NCI-H1930 (cell line): ENCODE measurements at places on chromosomes 2 and 18.

DNA sequence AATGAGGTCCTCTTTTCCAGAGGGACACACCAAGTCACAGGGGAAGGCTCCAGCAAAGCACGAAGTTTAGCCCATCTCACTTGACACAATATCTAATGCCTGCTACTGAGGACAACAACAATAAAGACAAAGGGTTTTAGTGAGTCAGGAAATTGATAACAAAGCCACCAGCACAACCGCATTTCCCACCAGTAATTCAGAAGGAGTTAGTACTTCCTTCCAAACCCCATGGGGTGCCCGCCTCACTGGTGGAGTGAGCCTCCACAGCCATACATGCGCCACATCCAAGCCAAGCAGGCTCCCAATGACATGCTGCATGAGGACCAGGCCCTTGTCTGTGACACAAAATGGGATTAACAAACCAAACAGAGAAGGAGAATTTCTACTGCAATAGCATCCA lies 40.1 kb downstream of the MRPL35 start:
- DNase-seq: no peak

DNA sequence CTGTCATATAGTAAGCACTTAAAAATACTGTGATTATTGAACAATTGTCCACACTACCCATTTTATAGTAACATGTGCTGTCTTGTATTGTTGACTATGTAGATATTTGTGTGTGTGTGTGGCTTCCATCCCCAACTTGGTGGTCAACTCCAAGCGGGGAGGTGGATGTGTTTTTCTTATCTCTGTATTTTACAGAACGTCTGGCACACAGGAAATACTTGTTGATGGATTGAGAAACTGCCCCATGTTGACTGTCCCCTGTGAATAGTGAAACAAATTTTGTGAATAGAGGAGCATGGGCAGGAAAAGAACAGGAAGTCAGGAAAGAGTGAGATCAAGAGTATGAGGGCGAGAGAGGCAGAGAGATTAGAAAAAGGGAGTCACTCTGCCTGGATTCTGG lies 83.6 kb downstream of the CELF4 start:
- no peak for DNase-seq

GRCh38 chr2:28565720-28566295 lies 69.9 kb downstream of the PLB1 start:
- DNase-seq: no peak

DNA sequence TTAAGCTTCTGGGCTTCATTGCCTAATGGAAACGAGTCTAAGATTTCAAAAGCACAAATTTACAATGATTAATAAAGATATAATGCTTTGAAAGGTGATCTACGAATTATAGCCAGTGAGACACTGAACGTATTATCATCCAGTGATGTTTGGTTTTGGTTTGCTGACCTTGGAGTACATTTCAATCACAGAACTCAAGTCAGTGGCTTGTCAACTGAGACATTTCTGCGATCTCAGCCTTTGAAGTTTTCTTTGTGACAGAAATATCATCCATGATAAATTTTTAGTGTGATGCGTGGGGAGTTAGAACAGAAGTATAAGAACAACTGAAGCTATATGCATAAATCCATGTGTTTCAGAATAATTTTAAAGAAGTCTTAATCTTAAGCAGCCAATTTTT lies 263.8 kb downstream of the TCF4 start:
- DNase-seq: no peak

DNA sequence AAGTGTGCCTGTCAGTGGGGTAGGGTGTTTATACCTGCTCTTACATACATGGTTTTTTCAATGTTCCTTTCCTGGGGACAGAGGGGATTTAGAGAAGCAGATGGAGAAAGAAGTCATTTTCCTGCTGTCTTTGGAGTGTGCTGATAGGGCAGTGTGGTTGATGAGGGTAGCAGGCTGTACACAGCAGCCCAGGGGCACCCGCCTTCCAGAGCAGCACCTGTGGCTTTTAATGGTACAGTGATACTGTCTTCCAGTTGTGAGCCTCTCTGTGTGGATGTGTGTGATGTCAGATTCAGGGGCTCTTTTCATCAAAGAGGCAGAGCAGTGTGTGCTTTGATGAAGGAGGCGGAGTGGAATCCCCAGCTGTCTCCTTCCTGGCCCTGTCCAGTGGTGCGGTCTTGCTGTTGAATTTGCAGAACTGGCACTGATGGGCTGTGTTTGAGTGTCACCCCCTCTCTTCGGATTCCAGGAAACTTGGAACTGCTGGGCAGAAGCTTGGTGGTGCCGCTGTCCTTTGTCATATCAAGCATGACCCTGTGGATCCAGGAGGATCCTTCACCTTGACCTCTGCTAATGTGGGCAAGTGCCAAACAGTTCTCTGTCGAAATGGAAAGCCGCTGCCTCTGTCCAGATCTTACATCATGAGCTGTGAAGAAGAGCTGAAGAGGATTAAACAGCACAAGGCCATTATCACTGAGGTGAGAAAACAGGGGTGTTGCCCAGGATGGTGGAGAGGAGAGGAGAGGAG lies 259.8 kb downstream of the PHLPP1 start:
- no peak for DNase-seq

DNA sequence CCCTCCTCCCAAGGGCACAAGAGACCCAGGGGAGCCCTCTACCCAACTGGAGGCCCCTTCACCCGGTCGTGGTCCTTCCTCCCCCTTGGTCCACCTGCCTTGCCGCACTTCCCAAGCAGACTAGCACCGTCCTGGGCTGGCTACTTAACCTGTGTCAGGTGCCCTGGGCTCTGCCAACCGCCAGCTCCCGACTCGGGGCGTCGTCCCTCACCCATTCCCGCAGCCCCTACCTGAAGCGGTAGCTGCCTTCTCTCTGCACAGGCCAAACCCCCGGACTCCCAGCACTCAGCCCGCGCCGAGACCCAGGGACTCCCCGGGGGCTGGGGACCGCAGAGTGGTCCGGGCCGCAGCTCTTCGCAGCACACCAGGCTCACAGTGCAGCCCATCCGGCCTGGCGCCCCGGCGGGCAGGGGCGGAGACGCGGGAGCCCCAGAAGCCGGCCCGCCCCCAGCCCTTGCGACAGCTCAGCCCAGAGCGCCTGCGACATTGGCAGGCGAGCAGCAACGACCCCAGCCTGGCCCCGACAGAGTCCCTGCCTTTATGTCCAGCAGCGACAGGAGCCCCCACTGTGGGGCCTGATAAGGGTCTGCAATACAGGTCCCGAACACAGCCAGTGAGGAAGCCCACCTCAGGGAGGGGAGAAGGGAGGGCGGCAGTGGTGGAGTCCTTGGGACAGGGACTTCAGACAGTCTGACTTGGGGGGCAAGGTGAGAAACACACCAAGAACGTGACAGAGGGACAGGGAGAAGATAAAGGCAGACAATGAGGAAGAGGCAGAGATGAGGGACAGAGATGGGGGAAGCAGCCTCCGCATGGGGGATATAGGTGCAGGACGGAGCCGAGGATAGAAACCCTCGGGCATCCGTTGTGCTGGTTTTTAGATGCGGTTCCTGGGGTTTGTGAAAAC lies 31.0 kb upstream of the TNS1 start:
- no peak for DNase-seq

DNA sequence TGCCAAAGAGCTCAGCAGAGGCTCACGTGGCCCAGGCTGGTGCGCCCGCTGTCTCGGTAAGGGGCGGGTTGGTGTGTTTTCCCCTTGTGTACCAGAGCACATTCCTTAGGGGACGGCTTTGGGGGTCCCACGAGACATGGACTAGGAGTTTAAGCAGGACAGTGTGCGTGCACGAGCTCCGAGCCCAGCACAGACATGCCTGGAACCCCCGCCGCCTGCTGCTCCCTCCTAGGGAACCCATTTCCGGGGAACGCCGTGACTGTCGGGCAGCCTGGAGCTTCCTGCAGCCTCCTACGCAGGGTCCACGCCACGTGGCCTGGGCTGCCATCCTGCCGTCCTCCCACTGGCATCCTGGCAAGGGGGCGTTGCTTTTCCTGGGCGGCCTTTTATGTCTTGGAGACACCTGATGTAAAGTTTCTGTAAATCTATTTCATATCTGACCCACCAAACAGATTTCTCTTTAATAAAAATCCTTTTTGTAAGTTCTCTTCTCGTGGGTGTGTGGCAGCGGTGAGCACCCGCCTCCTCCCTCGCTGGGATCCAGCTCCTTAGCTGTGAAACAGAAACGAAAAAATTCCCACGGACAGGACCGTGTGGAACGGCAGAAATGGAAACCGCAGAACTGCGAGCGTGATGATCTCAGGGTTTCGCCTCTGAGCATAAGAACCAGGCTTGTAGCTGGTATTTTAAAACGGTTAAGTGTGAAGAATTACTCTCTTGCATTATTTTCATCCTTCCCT lies 43.5 kb upstream of the KCNG2 start:
- DNase-seq: no peak
